ENCODE measurements at places on chromosomes 16 and 17.

- DNase-seq, result no peak
Observed at GRCh38 chr16:69003500-69003899, 102.0 kb upstream of the HAS3 start.

GRCh38 chr16:49183911-49184310 lies 97.7 kb downstream of the CBLN1 start:
- no peak for DNase-seq

DNA sequence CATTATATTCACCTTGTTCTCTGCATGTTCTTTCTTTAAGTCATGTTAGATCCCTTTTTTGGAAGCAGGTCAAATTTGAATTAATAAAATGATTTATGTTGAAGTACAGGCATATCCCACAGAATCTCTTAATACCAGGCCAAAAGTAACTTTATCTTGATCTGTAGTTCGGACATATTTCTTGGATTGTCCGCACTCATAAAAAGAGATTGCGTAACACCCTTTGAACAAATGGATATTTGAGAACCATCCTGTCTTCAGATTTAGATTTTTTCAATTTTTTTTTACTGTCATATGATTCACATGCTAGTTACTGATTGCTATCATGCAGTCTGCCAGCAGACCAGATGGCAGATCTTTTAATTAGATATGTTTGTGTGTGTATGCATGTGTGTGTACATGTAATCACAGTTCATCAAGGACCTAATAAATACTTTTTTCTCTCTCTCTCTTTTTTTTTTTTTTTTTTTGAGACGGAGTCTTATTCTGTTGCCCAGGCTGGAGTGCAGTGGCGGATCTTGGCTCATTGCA lies 352.6 kb downstream of the WWOX start:
- DNase-seq, result no peak

DNA sequence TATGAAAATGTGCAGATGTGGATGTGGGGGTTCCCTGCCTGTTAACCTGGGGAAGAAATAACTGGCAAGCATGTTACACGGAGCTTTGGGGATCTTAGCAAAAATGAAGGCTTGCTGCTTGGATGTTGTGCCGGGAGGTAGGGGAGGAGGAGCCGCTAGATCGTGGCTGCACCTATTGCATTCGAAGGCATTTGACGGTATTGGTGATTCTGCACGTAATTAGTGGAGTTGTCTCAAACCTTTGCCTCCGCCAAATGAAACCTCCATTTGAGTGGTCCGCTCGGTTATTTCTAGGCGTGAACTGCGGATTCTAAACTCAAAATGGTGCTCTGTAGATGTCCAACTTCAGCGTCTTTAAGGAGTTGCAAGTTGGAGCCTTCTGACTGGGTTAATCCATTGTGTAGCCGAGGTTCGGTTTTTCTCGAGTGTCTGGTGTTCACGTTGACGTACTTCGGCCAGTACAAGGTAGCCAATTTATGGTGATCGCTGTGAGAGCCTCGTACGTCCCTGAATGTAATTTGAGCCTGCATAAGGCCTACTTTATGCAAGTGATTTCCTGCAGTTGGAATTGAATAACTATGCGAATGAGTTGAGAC lies 1.5 kb downstream of the TNRC6C start:
- DNase-seq, result no peak

- DNase-seq, result no peak
Observed at GRCh38 chr17:80223142-80223815, 3.1 kb downstream of the SLC26A11 start.

- no peak for DNase-seq
Observed at GRCh38 chr16:57314161-57314785, 29.8 kb upstream of the PLLP start.

GRCh38 chr17:31754239-31754945 lies 104.7 kb downstream of the COPRS start:
- DNase-seq, result no peak

DNA sequence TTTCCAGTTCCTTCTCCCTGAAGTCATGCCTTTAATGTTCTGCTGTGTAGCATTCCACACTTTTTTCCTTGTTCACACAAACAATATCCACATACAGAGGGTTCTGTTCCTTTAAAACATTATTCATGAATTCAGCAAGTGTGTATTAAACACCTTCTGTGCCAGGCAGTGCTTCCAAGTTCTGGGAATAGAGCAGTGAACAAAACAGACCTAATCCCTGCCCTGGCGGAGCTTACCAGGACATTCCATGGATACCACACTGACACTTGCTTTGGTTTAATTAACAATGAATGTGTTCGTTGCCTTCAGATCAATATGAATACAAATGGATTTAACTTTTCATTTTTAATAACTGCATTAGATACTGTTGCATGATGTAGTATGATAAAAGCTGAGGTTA lies 57.9 kb upstream of the CLEC19A start:
- no peak for DNase-seq

DNA sequence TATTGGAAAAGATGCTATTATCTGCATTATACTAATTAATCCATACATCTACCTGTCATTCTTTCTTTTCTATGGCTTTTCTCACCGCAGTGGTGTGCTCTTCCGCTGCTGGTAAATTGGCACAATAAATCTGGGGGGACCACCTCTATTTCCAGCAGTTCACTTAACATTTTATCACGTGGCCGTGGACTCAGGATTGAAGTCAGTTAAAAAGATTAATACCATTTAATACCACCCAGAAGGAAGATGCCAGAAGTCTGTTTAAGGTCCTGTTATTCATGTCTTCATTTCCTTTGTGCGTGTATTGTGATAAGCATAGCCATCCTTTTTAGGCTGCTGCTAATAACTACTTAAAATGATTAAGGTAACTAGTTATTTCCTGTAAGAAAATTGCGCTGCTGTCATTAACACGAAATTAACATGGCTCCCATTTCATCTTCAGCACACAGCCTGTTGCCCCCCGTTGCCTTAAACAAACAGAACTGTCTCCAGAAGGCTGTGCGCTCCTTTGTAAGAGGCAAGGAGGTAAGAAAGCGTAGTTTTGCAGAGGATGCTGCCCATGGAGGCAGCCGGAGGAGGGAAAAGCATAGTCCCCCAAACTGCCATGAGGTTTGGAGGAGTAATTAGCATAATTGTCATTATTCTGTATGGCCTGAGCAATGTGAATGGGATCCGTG lies 414.4 kb downstream of the UTP18 start:
- DNase-seq, result no peak

GRCh38 chr17:290121-290521 lies 62.5 kb downstream of the RPH3AL start:
- no peak for DNase-seq

GRCh38 chr17:12422651-12423050 lies 243.0 kb upstream of the MYOCD start:
- no peak for DNase-seq

- no peak for DNase-seq
Observed at GRCh38 chr16:87576171-87576570, 26.1 kb upstream of the JPH3 start.

DNA sequence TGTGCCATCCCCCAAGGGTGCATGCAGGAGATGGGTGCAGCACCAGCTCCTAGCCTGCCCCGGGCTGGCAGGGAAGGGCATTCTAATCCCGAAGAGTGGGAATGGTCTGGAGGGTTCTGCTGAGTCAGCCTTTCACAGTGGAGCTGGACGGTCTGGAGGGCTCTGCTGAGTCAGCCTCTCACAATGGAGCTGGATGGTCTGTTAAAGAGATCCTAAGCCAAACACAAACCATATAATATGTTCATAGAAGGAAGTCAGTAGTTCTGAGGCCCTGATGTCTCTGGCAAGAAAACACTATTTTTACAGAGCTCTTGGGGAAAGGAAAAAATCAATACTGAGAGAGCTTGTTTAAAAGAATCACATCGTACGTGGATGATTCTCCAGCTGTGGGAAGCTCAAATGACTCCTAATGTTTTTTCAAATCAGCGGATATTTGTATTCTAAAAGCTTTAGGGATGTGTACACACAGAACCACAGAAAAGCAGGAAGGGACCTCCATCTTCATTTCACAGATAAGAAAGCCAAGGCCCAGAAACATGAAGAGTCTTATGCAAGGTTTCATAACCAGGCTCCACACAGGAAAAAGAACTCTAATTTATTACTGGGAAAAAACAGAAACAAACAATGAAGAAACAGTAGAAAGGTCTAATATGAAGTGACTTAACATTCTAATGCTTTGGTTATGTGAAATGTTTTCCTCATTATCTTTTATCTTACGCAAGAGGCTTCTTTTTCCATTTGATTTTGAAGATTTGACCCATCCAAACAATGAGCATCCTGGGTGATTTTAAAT lies 176.3 kb downstream of the VPS53 start:
- DNase-seq, result no peak

DNA sequence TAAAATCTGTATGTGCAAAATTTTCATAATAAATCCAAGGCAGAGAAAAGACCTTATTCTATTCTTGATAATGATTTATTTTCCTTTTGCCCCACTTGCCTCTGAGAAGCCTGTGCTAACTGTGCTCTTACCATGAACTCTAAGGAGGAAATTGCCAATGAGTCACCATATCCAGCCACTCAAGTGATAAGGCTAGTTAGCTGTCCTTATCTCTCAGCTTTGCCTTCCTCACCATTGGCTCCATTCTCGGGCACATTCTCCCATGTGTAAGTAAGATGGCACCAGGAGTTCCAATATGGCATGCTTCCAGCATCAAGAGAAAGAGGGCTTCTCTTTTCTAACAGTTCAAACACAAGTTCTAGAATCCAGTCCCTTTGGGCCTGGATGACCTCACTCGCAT lies 142.4 kb downstream of the TOX3 start:
- DNase-seq, result no peak

- DNase-seq, result no peak
Observed at GRCh38 chr17:82890339-82890730, 50.5 kb upstream of the ZNF750 start.

DNA sequence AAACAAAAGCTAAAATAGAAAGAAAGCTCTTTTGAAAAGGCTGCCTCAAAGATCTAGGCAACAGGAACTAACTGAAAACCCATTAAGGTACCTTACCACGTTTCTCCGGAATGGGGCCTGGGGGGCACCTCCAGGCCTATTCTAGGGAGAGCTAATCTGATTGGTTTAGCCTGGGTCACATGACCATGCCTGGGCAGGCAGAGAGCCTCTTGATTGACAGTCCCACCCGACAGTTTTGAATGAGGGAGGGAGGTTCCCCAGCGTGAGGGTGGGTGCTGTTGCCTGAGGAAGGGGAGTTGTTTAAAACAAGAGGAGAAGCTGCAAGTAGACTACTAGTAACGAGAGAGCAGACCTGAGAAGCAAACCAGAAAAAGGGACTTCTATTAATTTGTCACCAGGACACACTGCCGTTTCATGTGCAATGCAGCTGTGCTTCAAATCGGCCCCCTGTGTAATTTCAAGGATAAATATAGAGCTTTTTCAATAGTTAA lies 143.4 kb upstream of the HS3ST2 start:
- peak; percentile 76 for DNase-seq

GRCh38 chr17:50177476-50177875 lies 11.7 kb downstream of the SGCA start:
- no peak for DNase-seq

- DNase-seq, result no peak
Observed at GRCh38 chr17:79535728-79536025, 75.2 kb downstream of the RBFOX3 start.

DNA sequence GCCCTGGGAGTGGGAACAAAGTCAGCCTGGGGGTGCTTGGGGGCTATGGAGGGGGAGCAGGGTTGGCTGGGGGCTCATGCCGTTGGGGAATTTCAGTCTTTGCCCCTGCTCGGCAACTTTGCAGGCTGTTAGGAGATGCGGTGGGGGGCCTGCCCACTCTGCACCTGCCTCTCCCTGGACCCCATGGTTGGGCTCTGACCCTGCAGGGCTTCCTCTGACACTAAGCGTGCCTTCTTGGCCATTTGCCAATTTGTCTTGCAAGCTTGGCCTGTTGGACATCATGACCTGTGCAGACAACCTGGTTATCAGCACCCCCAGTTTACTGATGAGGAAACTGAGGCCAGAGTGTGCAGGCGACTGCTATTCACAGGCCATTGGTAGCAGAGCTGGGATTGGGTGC lies 14.6 kb downstream of the ADCY7 start:
- DNase-seq, result no peak

DNA sequence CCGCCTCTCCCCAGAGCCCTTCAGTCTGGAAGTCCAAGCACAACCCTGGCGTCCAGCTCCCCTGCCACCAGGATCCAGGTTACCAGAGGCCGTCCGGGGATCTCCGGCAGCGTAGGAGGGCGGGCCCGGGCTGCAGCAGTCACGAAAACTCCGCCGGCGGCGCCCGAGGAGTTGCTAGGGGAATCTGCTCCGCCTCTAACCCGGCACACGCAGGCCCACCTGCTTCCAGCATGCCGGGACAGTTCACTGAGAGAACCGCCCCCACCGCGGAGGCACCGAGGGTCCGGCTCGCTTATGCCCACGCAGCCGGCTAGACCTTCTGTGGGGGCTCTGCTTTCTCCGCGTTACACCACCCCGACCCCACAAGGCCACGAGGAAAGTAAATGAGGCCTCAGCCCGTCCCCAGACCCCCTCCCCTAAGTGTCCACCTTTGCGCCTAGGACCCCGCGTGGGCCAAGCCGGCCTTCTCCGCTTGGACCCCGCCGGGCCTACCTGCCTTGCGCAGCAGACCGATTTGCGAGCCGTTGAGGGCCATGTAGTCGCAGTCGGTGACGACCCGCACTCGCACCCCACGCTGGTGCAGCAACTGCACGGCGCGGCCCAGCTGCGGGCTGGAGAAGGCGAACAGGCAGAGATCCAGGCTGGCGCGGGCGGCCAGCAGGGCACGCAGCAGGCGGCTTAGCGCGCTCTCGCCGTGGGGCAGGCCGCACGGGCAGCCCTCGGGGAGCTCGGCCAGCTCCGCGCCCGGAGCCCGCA lies 587 bp downstream of the PLD6 start:
- peak; percentile 91 for DNase-seq

DNA sequence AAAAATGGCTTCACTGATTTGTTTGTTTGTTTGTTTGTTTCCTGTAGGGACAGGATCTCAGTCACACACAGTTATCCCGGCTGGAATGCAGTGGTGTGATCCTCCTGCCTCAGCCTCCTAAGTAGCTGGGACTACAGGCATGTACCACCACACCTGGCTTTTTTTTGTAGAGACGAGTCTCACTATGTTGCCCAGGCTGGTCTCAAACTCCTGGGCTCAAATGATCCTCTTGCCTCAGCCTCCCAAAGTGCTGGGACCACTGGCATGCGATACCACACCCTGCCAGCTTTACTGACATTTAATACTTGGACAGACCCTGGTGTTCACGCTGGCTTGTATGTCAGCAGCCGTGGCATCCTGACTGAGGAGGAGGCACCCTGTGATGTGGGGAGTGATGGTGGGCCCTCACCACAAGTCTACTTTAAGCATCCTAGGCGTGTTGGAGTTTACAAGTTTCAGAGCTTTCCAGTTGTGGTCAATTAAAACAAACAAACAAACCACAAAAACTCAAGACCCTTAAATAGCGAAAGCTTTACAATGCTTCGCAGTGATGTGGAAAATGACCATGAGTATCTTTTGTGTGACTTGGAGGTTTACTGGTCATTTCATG lies 5.1 kb downstream of the ABCA3 start:
- DNase-seq, result no peak

- DNase-seq, result peak; percentile 99
Observed at GRCh38 chr16:67028696-67029253, at the start of gene CBFB. CBFB (plus strand) TSS chr16:67029149; CDS start chr16:67029408, 259 bp downstream.

All from GM20000 (cell line).